ENCODE measurements at places on chromosomes 12 and 14. TPM values are rescaled to one million over a fixed set of nuclear protein-coding genes. Genes with fewer than 3 reads are reported as not detected.

The AICDA gene
- total RNA-seq = 0.11 TPM

The GDF3 gene
- 0.28 TPM for total RNA-seq

- DNase-seq = no peak
These were observed 137.2 kb upstream of the TRHDE start for GRCh38 chr12:72135021-72135301.

GRCh38 chr12:89350630-89351488 is 1.4 kb downstream of the DUSP6 start:
- no peak for DNase-seq

The LHX5 gene
- total RNA-seq = 3.5 TPM

DNA sequence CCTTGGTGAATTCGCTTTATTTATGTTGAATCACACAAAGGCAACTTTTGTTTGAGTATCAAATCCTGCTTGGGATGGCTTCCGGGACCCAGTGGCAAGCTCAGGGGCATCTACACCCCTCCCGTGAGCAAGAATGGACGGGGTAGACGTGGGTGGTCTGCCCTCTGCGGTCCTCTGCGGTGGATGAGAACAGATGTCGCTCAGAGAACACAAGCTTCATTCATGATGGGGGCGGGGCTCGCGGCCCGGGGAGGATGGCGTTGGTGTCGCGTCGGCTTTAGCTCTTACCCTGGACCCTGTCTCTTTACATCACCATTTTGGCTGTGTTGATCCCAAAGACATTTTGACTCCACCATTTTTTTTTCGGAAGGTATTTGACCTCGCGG is 158.5 kb upstream of the RTL1 start:
- peak; percentile 72 for DNase-seq

DNA sequence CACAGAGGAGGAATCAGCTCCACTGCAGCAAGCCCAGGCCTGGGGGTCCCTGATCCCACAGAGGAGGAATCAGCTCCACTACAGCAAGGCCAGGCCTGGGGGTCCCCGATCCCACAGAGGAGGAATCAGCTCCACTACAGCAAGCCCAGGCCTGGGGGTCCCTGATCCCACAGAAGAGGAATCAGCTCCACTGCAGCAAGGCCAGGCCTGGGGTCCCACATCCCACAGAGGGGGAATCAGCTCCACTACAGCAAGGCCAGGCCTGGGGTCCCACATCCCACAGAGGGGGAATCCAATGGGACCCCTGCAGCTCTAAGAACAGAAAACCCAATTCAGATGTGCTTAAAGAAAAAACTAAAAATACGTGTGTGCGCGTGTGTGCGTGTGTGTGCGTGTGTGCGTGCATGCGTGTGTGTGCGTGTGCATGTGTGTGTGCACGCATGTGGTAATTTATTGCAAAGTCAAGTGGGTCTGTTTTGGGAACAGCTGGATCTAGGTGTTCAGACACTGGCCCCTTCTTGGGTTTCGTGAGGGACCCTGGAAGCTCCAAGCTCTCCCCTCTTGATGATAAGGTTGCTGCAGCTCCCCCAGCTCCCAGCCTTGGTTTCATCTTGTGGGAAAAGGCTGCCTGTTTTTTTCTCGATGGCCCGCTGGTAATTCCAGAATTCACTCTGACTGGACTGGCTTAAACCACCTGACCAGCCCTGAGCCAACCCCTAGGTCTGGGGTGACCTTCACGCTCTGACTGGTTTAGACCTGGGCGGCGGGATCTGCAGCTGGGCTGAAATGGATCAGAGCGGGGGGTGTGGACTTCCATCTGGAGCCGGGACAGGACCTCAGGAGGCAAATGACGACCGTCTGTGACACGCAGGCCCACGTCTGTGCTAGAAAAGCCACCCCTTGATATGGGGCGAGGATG is 47.1 kb downstream of the GALNT9 start:
- no peak for DNase-seq
